ENCODE measurements at places on chromosomes 7 and 10.

DNA sequence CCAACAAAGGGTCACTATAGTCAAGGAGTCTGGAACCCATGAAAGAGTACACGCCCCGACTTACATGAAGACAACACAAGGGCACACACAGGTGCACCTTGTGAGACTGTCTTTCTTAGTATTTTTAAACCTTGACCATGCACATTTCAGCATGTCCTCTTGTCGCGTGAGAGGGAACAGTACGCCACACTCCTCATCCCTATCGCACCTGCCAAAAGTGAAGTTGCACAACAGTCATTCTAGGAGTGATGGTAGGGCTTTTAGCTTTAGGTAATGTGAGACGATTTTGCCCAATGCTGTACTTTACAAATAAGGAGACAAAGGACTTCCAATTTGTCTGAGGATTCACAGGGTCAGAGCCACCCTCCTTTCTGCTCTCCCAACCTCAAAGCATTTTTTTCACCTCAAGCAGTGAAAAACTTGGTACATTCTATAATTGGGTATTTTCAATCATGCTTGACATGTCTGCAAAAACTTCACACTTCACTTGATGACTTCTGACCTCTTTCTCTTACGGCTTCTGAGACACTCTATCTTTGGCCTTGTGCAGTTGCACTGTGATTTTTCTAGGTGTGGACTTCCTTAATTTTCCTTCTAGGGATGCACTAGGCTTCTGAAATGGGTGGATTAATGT, 173.9 kb upstream of the GRB10 start:
- DNase-seq = no peak

GRCh38 chr7:55568613-55569268, 3.6 kb downstream of the VOPP1 start:
- peak; percentile 53 for DNase-seq

DNA sequence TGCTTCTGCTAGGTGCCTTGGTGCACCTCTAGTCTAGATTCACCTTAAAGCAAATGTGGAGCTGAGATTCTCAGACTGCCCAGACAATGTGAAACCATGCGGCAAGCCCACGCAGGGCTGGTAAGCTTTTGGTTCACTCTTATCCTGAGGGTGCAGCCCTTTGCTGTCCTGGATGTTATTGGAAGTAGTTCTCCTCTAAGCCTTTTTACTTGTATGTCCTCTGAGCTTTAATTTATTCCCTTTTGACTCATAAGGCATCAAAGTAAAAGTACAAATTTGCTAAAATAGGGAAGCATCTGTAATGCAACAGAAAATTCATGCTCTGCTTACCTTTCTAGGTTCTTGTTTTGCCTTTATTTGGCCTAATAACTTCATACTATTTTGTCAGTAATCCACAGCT, 186.8 kb downstream of the MACC1 start:
- DNase-seq = no peak

- no peak for DNase-seq
Observed at GRCh38 chr7:92634205-92634604, 44.0 kb upstream of the FAM133B start.

DNA sequence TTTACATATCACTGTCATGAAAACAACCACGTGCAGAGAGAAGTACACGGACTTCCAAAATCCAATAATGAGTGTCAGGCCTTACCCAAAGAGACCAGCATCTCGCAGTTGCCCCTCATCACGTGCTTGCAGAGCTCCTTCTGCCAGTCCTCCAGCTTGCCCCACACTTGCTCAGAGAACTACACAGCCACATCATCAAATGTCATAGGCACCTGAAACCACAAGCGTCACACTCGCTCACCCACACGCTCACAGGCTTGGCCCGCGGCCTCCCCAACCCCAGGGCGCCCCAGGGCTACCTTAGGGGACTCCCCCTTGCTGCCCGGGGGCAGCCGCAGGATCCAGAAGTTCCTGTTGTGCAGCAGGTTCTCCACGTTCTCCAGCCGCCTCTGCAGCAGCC, 123.4 kb upstream of the ZNF746 start:
- peak; percentile 79 for DNase-seq

DNA sequence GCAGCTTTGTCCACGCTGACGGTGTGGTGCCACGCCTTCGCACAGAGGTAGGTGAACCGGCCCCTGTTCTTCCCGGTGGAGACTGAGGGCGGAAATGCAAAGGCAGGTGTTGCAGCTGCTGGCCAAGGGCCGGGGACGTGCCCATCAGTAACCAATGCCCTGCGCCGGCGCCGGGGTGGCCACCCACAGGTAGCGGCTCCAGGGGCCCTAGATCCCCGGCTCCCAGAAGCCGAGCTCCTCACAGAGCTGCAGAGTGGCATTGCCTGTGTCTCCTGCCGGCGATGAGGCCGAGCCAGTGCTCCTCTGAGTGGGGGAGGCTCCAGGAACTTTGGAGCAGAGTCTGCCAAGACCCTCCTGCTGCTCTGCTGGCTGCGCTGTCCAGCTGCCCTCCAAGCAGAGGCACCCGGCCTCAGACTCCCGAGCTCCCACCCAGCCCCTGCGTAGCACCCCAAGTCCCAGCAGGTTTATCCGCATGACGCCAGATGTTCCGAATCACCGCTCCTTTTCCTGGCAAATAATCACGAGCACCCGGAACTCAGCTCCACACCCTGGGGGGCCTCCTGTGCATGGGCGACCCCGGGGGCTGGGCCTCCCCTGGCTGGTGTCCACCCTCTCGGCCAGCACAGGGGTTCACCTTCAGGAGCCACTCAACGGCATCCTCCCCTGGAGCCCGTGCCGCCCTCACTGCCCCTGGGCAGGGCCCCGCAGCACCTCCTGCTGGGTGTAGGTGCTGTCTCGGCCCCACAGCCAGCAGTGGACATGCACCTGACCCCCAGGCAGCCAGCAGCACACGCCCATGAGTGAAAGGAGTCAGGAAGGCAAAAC, 22.1 kb downstream of the CFAP46 start:
- DNase-seq = no peak

DNA sequence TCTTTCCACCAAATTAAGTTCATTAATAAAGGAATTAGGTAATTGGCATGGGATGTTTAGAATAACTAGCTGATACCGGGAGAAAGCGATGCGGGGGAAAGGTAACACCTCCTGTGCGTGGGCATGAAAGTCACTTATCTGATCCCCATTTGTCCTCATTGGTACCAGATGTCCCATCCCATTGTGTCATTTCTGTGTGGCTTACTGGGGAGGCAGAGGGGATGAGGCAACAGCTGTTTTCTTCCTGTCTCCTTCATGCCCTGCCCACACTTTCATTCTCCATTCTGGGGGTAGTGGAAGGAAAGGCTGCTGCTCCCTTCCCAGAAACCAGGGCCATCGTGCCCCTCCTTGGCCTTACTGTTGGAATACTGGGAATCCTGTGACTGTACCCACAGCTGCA, 27.1 kb downstream of the EEPD1 start:
- no peak for DNase-seq

- no peak for DNase-seq
Observed at GRCh38 chr7:158361326-158361946, 226.2 kb downstream of the PTPRN2 start.

GRCh38 chr10:104122225-104123107, 495 bp downstream of the SFR1 start:
- no peak for DNase-seq

GRCh38 chr7:117114272-117114671, 161.0 kb downstream of the ST7 start:
- no peak for DNase-seq

DNA sequence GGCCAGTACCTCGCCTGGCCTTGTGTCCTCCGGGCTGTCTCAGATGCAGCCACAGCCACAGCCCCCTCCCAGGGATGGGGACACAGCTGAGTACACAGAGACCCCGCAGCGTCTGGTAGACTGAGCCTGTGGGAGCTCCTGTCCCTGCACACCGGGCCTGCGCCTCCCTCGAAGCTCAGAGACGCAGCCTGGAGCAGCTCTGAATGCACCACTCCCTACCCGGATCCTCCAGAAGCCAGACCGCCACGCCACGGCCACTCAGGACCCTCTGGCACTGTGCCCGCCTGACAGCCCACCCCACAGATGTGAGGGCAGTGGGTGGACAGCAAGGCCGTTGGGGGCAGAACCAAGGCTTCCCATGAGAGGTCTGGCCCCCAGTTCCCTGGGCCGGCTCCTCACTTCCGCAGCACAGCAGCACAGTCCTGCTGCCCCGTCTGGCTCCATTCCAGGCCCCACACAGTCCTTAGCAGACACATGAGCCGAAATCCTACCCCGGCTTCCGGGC, 40.8 kb downstream of the PAPOLB start:
- DNase-seq = no peak

DNA sequence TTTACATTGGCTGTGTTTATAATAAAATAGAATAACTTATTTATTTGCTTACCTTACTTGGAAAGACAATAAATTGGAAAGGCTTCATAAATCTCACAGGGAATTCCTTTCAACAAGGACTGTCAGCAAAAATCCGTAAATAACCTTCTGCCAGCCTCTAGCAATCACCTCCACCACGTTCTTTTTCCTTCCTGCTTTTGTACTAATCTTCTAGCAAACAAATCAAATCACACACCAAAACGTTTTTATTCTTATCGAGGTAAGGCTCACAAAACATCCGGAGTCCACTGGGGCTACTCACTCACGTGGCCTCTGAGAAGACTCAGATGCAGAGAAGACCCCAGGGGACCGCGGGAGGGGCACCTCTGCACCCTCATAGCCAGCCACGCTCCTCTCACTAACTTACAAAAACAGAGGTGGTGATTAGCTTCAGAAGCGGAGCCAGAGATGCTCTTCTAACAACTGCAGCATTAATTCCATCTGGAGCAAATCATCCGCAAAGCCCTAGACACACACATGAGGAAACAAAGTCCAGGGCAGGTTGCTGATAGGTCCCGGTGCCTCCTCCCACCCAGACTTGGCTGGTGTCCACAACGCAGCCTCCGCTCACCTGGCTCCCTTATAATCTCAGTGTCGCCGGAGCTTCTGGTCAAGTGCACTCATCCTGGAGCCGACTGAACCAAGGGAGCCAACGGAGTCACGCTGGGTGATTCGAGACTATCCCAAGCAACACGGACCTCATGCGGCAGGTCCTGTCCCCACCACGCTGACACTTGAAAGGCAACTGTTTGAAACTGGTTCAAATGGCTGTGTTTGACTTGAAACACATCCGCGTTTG, 22.5 kb downstream of the CTBP2 start:
- DNase-seq = no peak

DNA sequence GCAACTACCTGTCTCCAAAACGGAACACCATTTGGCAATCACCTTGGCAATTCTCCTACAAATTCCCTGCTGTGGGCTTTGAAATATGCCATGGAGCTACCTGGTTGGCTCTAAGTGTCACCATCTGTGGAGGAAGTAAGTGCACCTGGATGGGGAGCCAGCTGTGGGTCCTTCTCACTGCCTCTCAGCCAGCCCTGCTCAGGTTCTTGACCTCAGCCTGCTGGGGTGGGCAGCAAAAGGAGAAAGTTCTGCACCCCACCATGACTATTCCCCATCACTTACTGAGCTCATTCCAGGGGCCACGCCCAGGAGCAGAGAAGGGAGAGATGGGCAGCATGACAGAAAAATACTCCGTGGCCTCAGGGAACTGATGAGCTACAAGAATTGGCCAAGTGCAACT, 158.7 kb downstream of the TNS3 start:
- no peak for DNase-seq

DNA sequence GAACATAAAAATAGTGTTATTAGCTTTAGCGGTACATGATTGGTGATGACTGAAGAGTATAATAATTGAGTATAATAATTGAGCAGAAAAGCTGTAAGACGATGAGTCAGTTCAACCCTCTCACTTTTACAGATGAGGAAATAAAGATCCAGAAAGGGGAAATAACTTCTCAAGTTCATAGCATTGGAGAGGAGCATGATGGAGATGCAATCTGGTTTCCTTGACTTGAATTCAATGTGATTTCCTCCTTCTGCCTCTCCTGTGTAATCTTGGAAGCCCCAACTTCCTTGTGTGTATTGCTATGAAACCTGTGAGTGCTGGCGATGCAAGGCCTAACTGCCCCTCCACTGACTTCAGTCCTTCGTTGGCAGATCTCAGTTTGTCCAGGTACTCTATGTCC, 265.1 kb downstream of the LRMDA start:
- no peak for DNase-seq

DNA sequence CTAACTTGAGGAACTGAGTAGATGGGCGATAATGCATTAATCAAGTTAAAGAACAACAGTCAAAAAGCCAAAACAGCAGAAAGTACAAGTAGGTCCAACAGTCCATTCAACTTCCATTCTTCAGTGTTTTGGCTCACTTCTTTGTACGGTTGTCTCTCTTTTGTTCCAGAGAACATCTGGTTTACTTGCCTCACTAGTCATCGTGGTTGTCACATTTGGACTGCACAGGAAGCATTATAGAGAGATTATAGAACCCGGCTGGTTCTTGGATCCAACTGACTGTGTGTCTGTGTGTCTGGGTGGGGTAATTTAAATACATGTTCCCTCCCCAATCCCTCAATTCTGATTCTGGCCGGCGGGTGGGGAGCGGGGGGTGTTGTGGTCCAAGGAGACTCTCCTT, 1.8 kb upstream of the CEP41 start:
- DNase-seq = no peak

DNA sequence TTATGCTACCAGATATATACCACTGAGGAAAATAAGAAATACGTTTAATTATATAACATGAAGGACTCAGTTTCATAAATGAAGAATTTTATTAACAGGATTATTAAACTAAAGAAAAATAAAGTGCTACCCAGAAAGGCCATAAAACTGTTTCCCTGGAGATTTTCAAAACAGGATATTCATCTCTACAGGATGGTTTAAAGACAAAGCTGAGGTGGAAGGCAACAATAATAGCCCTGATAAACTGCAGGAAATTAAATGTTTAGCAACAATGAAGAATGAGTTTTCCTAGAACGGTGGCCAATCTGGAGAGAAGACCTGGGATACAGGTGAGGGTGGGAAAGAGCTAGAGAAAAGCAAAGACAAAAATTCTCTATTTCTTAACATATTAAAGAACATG, 11.9 kb downstream of the RHEB start:
- no peak for DNase-seq

DNA sequence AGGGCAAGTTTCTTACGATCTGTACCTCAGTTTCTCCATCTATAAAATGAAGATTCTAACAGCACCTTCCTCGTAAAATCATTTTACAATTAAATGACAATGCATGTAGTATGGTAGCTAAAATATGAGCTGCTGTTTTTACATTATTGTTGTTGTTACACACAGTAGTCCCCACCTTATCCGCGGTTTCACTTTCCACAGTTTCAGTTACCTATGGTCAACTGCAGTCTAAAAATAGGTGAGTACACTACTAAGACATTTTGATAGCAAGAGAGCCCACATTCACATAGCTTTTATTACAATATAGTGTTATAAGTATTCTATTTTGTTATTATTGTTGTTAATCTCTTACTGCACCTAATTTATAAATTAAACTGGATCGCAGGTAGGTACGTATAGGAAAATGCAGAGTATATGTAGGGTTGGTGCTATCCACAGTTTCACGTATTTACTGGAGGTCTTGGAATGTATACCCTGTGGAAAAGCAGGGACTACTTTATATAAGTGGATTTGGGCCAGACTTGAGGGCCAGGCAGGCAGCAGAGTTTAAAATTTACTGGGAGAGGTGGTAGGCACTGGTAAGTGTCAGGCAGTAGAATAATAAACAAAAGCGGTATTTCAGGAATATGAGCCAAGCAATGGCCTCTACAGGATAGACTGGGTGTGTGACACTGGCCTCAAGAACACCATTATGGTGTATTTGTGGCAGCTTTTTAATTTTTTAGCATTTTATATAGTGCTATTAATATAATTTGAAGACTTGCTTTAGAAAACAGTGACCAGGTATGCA, 10.2 kb downstream of the DNMBP start:
- no peak for DNase-seq

- no peak for DNase-seq
Observed at GRCh38 chr7:67406976-67407375, 410.3 kb downstream of the TYW1 start.
